HS-27A (cell line): ENCODE measurements at places on chromosomes 3 and 15.

GRCh38 chr3:126452213-126452612 is 23.5 kb downstream of the ZXDC start:
- DNase-seq = no peak

DNA sequence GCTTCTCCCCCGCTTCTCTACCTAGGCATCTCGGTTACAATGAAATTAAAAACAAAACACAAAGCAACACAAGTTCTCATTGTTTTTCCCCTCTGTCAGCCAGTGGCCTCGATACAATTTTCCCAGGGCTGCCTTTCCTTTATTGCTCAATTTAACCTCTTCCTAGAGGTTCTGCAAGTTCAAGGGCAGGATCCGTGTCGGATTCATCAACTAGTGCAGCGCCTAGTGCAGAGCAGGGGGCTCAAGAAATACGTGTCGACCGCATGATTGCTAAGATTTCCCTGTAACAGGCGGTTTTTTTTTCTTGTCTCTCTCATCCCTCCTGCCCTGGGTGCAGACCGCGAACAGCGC is 1.4 kb upstream of the BHLHE40 start:
- no peak for DNase-seq

DNA sequence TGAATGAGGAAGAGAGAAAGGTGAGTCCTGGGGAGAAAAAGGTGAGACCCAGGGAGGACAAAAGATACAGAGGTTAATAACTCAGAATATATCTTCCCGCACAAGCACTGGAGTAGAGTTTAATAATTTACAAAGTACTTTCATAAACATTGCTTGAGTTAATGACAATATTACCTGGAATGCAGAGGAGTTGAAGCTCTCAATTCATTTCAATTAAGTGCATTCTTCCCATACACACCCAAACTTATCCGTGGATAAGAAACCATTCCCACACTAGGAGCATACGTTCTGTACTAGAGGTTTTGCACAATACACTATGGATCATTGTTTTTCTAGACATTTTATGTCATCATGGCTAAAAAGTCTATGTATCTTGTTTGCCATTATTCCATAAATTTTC is 23.3 kb upstream of the KNG1 start:
- no peak for DNase-seq

DNA sequence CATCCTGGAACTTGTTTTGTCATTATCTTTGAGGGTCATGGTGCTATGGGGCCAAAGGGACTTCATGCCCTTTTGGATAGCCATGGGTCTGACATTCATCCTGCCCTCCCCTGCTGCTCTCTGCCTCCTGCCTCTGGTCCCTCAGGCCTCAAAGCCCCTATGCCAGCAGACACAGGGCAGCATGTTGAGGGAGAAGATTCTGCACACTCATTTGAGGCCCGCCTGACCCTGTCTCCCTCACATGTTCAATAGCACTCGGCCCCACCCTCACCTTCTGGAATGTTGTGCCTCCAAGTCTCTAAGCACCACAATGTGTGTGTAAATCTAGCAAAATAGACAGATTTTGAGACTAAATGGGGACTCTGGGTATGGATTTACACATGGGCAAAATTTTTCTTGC is 178.7 kb upstream of the ANKRD28 start:
- no peak for DNase-seq

DNA sequence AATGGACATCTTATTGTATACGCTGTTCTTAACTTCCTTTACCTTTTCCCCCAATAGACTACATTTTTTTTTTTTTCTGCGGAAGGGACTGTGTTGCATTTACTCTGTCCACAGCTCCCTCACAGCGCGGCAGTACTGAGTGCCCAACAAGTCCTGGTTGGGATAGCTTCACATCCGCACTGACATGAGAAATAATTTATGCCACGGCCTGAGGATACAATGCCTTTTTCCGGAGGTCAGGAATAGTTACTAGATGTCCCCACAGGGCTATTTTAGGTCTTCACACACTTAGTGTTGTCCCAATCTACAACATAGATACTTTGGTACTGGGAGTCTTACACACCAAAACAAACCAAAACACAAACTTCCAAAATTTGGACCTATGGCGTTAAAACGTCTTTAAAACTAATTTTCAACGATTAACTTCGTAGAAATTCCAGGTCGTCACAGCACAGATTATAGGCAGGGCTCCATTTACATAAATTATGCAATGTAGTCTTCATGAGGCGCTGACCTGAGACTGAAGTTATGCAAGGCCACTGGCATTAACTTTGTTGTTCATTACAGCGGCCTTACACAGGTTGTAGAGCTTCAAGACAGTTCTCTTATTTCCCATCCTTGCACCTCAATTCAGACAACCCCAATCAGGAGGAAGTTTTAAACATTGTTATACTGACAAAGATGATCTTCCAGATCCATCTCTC is 989 bp upstream of the PPIB start:
- DNase-seq = no peak

- no peak for DNase-seq
These were observed 99.3 kb upstream of the PRR20G start for GRCh38 chr3:127387119-127387518.

GRCh38 chr15:36881516-36881915 is 218.8 kb downstream of the MEIS2 start:
- DNase-seq = no peak

DNA sequence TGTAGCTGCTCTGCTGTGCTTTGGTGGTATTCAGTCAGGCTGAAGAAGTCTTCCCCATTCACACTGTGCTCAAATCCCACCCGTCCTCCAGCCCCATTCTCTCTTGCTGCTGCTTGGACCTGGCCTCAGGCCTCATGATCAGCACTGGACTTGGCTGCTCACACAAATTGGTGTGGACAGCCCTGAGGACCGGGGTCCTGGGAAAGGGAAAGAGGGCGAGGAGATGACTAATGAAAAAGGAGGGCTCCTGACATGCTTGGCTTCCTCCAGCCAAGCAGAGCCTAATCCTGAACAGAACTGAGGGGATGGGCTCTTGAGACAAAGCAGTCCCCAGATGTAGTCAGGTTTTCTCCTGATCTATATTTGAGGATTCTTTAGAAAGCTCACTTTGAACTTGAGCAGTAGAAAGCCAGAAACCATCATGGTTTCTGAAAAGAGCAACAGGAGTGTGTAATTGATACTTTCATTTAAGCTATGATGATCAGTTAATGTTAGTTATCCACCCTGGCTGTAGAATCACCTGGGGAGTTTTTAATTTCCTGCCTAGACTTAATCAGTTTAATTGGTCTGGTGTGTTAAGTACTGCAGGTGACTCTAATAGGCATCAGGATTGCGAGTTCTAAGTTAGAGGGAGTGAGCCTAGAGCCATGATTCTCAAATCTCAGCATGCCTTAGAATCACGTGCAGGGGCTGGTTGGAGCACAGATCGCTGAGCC is 79.4 kb upstream of the THBS1 start:
- DNase-seq = no peak

DNA sequence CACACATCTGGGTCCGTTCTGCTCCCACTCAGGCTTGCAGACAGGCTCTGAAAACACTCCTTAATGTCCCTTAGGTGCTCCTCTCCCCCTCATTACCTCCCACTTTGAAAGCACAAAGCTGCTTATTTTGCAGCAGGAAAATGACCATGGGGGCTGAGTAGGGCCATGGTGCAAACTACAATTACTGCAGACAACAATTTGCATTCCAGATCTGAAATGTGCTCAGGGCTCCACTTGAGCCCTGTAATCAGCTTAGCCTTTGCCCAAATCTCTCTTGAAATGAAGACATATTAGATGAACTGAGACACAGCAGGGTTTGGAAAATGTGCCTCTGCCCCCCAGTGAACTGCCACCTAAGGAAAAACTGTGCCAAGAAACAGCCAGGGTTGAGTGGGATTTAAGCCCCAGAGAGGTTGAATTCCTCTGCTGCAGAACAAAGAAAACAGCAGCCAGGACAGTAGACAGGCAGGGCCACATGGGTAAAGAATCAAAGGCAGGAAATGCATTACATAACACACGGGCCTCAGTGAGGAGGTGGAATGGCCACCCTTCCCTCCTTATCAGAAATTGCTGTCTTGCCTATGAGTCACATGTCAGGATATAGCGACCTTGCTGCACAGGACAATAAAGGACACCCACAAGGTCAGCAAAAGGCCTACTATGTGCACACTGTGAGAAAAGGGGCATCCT is 126.8 kb upstream of the ARHGEF3 start:
- no peak for DNase-seq

DNA sequence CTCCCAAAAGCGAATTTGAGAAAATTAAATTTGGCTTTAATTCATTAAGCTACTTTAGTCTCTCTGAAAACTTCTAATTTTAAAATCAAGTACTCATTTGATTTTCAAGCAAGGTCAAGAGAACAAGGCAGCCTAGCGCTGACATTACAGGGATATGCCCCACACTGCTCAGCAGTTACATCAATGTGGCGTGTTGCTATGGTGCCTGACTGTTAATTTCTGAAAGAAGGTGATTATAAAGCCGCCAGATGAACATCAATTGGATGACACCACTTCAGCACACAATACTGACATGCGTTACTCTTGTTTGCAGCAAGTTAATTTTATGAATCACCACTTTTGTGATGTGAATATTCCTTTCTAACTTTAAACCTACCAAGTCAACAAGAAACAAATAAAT is 284.4 kb downstream of the FOXP1 start:
- DNase-seq = no peak

GRCh38 chr15:50613600-50613999 is 67.1 kb upstream of the USP50 start:
- DNase-seq = no peak

- DNase-seq = peak; percentile 54
These were observed 1.2 kb upstream of the LCTL start for GRCh38 chr15:66566963-66567531.

GRCh38 chr15:93162560-93162959 is 73.5 kb upstream of the RGMA start:
- no peak for DNase-seq

DNA sequence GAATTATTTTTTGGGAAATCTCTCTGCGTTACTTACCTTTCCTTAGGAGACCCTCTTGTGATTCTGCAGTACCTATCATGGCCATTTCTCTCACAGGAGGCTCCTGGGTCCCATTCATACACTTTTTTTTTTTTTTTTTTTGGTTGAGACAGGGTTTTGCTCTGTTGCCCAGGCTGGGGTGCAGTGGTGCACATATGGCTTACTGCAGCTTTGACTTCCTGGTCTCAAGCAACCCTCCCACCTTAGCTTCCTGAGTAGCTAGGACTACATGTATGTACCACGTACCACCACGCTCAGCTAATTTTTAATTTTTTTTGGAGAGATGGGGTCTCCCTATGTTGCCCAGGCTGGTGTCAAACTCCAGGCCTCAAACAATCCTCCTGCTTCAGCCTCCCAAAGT is 36.1 kb downstream of the TRAK1 start:
- no peak for DNase-seq

DNA sequence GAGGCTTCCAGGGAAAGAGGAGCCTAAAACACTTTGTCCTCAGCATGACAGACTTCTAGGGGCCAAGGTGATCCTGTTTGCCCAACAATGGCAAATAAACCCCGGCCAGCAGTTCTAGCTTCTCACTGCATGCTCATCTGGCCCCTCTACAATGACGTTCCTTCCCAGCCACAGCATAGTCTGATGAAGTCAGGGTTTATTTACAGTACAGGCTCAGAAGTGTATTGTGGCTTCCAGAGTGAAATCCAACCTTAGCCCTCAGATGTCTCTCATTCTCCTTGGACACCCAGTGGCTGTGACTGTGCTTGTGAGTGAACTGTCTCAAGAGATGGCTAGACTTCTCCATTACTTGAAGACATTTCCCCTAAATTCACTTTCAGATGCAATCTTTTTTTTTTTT is 40.8 kb downstream of the BFSP2 start:
- DNase-seq = no peak

DNA sequence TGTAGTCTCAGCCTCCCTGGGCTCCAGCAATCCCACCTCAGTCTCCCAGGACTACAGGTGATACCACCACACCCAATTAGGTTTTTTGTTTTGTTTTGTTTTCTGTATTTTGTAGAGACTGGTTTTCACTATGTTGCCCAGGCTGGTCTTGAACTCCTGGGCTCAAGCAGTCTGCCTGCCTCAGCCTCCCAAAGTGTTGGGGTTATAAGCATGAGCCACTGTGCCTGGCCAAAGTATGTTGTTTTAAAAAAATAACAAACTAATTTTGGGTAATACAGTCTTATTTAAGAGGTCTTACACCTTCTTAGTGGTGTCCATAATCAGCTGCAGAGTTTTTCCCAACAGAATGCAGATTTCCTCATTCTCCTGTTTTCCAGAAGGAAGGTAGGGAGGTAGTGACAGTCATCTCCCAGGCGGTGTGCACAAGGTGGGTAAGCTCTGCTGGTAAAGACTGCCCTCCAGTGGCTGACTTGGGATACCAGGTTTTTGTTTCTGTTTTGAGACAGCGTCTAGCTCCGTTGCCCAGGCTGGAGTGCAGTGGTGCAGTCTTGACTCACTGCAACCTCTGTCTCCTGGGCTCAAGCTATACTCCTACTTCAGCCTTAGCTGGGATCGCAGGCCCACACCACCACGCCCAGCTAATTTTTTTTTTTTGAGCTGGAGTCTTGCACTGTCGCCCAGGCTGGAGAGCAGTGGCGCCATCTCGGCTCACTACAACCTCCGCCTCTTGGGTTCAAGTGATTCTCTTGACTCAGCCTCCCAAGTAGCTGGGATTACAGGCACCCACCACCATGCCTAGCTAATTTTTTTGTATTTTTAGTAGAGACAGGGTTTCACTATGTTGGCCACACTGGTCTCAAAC is 58.4 kb downstream of the MAP6D1 start:
- no peak for DNase-seq

- DNase-seq = no peak
These were observed 22.5 kb upstream of the HCN4 start for GRCh38 chr15:73391128-73391872.

GRCh38 chr3:64601824-64602223 is 86.0 kb downstream of the ADAMTS9 start:
- no peak for DNase-seq

DNA sequence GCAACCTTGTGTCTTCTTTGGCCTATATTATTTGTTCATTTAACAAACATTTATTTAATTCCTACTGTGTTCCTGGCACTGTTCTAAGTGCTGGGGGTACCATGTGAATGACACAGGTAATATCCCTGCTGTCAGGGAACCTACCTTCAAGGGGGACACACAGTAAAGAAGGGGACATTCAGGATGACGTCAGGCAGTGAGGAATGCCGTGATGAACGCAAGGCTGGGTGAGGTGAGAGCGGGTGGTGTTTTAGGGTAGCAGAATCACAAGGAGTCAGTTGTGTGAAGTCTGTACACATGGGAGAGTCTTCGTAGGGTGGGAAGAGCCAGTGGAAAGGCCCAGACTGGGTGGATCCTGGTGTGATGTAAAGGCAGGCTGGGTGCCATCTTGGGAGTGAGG is 1.7 kb upstream of the FAM107A start:
- DNase-seq = no peak

- no peak for DNase-seq
These were observed 337.9 kb upstream of the KCNMB2 start for GRCh38 chr3:178198329-178198728.
